ENCODE measurements at places on chromosomes 1 and 21.

- no peak for DNase-seq
Observed at GRCh38 chr21:44377922-44378645, 24.7 kb downstream of the TRPM2 start.

DNA sequence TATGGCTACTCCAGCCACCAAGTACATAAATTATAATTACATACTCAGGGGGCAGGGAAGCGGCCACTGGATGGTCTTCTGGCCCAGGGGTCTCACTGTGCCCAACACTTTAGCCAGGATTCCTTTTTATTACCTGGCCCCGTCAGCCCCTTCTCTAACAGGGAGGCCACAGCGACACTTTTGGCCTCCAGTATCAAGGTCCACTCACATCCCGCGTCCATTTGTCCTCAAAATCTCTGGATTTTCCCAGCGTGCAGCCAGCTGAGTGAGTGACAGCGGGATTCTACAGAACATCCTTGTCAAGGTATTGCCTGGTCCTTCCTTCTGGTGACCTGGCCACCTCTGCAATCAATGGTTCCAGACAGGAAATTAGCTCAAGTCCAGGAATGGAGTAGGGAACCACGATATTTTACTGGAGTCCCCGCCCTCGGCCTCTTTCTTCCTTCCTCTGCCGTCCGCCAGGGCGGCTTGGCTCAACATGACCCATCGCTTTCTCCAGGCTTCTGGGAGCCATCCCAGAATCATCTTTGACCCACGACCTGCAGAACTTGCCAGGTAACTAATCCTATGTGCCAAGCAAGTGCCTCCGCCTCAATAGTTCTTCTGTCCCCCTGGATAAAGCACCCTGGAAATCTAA, 2.7 kb upstream of the COL6A2 start:
- no peak for DNase-seq

- DNase-seq = no peak
Observed at GRCh38 chr1:115426956-115427355, 88.9 kb upstream of the NGF start.

GRCh38 chr21:38256599-38257302, at the start of gene KCNJ15:
Gene KCNJ15 (plus strand): TSS chr21:38256991. CDS start chr21:38299262, 42,271 bp downstream.
- DNase-seq = no peak

Data from NCI-H526 treated with DMSO at 0.1 percent for 48 hours (cell line).